ENCODE measurements at places on chromosomes 6 and 20.
A peak's percentile ranks its signal among the peaks of the same experiment; 100 is the strongest.

DNA sequence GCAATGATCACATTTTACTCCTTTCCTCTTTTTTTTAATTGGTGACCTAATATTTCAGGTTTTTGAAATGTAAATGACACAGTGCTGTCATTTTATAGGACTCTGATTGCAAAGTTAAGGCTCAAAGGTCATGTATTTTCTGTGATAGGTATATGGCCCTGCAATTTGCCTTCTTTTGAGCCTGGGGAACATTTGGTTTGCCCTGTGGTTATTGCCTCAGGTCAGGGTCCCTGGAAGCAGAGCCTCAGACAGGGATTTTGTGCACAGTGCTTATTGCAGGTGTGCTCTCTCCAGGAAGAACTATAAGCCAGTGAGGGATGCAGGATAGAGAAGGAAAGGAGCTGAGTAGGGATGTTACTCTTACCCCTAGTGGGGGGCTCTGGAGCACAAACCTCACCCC is 229.3 kb upstream of the ECI2 start:
- DNase-seq = no peak

DNA sequence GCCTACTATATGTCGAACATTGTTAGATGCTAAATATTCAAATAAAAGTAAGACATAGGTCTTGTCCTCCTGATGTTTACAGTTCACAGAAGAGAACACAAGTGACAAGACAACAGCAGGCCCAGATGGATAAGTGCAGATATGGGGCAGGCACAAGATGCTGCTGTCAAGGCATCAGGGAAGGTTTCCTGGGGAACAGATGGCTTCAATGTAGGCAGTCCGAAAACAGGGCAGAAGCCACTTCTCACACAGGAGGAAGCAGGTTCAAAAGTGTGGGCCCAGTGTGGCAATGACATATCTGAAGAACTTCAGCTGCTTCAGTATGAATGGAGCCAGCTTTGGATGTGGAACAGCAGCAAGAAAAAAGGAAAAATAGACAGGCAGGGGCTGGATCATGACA is 32.5 kb downstream of the HLA-DPB1 start:
- no peak for DNase-seq

- DNase-seq = no peak
These were observed 245.5 kb downstream of the PACRG start for GRCh38 chr6:162973151-162973872.

GRCh38 chr6:49423817-49424216 is 39.2 kb downstream of the MMUT start:
- no peak for DNase-seq

- DNase-seq = no peak
These were observed 1.7 kb upstream of the HSD17B8 start for GRCh38 chr6:33202799-33203198.

GRCh38 chr6:38782616-38783015 is 67.5 kb downstream of the DNAH8 start:
- DNase-seq = no peak

DNA sequence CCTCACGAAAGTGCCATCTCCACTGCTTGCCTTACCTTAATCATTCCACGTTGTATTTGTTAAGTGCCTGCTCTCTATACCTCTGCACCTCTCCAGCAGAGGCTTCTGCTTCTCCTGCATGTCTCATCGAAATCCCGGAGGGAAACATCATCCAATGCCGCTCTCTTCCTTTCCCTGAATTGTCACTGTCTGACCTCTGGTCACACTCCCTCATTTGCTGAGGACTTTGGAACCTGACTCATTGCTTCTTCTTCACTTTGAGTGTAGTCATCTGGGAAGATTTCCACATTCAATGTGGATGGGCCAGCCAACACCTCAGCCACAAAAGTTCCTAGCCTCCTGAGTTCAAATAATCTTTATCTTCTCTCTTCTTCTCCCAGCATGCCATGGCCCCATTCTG is 78.9 kb upstream of the BEND6 start:
- DNase-seq = no peak

DNA sequence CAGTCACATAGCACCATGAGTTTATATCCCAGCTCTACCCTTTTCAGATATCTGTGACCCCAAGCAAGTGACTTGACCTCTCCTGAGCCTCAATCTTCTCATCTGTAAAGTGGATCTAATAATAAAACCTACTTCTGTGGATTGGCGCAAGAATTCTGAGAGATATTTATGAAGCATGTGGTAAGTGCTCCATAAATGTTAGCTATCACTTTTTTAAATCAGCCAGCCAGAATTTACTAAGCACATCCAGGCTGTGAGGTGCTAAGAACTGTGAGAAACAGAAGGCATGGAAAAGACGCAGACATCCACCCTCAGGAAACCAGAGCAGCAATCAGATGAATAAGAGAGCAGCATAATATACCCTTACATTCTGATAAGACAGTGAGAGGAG is 862 bp downstream of the C20orf96 start:
- no peak for DNase-seq

- no peak for DNase-seq
These were observed 205.3 kb downstream of the ADGRG6 start for GRCh38 chr6:142507065-142507464.

DNA sequence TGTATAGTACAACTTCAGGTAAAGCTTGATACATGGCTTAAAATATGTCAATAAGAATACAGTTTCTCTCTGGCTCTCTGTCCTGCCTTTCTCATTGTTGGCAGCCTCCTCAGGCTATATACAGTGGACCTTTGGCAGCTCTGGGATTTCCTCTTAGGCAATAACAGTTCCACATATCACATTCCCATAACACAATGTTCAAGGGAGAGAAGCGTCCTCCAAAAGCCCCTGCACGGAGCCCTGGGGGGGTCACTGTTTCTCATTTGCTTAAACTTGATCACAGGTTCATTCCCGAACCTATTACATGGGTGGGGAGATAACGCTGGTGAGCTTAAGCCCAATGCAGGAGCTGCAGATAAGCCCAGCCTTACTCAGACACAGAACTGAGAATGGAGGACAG is 4.4 kb upstream of the FLRT3 start:
- no peak for DNase-seq

DNA sequence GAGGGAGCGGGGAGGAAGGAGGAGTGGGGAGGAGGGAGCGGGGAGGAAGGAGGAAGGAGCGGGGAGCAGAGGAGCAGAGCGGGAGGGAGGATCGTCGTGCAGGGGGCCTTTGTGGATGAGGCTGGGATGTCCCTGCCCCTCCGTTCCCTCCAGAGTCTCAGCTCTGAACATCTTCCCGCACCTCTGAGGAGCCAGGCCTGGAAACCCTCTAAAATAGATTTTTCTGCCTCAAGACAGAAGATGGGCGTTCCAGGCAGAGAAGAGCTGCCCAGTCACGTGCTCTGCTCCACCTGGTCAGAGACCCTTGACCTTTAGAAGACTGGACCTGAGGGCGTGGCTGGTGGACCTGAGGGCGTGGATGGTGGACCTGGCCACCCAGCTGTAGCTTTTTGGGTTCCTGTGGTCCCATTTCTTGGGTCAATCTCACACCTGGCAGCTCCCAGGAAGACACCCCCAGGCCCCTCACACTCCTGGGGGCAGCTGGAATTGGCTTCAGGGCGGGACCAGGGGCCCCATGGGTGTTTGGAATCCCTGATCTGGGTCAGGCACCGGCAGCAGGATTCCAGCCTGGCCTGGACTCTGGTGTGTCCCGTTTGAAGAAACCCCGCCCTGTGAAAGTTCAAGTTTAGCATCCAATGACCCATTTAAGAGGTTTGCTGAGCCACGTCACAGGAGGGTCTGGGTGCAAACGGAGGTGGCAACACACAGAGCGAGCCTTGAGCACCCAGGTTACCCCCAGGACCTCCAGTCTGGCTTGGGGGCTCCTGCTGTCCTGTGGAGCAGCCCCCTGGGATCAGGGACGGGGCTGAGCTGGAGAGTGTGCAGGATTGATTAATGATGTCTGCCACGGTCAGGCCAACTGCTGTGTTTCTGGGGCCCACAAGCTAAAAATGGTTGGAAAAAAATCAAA is 96.9 kb upstream of the BHLHE23 start:
- peak; percentile 14 for DNase-seq

- peak; percentile 92 for DNase-seq
These were observed 51.8 kb downstream of the SSR1 start for GRCh38 chr6:7261032-7261841.

GRCh38 chr6:15880262-15880973 is 217.6 kb upstream of the DTNBP1 start:
- DNase-seq = no peak

- DNase-seq = peak; percentile 5
These were observed 40.5 kb downstream of the RREB1 start for GRCh38 chr6:7148100-7148822.

- DNase-seq = no peak
These were observed 32.8 kb upstream of the SSTR4 start for GRCh38 chr20:23002276-23002675.

DNA sequence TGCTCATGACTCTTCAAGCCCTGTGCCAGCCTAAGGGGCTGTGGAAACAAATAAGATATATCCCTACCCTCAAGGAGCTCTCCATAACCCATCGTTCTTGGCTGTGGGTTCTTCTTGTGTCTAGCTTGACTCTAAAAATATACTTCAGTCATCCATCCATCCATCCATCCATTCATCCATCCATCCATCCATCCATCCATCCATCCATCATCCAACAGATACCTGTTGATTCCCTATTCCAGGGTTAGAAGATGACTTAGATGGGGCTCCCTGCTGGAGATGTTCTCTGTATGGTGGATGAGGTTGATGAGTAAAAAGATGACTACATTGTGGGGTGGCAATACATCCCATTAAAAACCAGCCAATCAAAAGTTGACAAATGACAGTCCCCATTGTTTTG is 23.5 kb downstream of the HCK start:
- no peak for DNase-seq

GRCh38 chr6:84093441-84094435 is 60.2 kb downstream of the MRAP2 start:
- DNase-seq = no peak

DNA sequence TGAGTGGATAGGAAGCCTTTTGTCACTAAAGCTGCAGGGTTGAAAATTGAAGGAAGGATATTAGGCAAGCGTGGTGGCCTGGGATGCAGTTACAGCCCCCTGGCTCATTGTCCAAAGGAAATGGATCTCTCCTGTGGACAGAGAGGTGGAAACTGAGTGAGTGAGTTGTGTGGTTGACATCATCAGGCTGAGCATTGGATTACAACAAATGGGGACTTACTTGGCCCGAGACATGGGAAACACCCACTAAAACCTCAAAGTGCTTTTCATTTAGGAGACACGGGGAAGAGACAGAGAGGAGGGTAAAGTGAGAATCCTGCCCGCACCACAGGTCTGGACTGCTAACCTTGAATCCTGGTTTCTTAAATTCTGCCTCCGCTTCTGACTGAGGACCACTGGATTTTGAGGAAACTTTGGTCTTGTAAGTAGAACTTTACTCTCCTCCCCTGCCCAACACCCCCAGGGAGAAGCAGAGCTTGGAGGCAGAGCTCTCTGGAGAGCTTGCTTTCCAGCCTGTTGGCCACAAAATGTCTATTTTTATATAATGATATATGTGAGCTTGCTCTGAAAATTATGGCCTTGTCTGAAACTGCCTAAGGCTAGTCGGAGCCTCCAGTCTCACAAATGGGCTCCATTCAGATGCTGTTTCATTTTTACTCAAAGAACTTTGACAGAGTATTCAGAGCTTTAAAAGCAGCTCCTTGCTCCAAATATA is at the start of gene PKIG:
PKIG (plus strand) TSS at position 269 of the 715 bp plus-strand sequence. CDS start 31,978 bp downstream, outside the sequence.
- DNase-seq = no peak

DNA sequence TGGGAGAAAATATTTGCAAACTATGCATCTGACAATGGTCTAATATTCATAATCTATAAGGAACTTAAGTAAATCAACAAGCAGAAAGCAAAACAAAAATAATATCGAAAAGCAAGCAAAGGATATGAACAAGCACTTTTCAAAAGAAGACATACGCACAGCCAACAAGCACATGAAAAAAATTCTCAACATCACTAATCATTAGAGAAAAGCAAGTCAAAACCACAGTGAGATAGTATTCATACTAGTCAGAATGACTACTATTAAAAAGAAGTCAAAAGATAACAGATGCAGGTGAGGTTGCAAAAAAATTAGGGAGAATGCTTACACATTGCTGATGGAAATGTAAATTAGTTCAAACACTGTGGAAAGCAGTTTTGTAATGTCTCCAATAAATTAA is 410.2 kb downstream of the MMUT start:
- no peak for DNase-seq

DNA sequence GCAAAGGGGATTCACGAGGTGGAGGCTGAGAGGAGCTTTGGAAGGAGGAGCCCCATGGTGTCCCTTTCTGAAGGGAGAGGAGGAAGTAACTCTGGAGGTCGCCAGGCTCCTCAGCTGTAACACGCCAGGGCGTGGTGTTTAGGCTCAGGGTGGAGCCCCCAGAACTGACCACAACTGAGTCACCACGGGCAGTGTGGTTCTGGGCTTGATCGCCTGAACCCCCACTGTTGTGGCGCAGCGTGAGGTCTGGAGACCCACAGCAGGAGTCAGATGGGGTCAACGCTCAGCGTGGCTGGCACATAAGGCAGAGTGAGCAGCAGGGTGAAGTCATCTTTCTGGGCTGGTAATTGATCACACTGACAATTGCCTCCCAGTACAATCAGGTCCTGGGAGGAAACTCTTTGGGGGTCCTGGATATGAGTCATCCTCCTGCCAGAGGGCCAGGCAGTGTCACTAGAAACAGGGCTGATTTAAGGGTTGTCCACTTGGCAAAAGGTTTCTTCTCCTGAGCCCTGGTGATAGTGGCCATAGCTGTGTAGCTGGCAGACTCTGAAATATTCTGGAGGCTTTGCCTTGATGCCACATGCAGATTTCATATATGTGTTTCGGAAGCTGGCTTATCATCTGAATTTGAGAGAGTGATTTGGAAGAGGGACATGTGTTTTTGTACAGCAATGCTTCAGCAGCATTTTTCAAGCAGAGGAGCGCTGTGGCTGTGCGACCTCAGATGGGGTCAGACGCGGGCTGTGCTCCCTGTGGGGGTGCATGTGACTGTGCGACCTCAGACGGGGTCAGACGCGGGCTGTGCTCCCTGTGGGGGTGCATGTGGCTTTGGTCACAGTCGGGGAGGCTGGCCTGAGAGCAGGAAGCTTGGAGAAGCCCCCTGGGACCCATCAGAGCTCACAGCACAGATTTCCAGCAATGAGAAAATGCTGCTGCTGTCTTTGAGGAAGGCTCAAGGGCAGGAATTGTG is 50.0 kb downstream of the SYNJ2 start:
- DNase-seq = no peak

- no peak for DNase-seq
These were observed 61.8 kb downstream of the LMBRD1 start for GRCh38 chr6:69735027-69735426.

DNA sequence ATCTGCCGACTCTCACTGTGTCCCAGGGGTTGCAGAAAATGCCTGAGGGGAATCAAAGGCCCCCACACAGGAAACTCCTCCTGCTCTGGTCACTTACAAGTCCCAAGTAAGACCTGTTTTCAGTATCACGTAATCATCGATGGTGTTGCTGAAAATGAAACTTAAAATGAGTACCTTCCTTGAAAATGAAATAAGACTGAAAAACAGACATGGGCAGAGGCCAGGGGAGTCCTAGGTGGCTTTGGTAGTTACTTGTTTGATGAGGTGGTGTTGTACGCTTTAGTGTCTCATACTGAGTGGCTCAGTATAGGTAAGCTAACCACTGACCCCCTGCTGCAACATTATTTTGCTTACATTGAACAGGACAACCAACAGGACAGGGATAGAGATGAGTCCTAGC is 43.0 kb upstream of the SYNCRIP start:
- DNase-seq = no peak
